ENCODE measurements at places on chromosomes 11 and 22.

GRCh38 chr11:11963842-11964773 is 44.3 kb downstream of the DKK3 start:
- no peak for DNase-seq

DNA sequence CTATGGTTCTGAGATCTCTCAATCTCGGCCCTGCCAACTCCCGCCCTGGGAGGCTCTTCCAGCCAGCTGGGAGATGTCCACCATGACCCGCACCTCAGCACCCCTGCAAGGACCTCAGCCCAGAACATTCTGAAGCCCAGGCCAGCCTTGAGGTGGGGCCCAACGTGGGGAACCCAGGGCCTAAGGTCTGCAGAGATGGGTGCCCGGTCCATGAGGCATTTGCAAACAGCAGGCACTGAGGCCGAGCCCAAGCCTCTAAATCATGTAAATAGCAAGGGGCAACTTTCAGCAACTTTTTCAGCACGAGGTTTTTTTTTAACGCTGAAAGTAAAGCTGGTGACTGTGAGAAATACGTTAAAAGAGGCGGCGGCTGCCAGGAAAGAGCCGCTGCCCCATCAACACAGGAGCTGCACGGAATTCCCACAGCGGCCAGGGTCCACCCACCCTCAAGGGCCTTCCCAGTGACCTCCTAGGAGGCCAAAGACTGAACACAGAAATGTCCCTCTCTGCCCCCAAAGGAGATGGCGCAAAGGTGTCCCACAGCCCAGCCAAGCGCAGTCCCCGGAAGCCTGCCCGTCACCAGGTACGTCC is 46.9 kb downstream of the BRD1 start:
- no peak for DNase-seq

DNA sequence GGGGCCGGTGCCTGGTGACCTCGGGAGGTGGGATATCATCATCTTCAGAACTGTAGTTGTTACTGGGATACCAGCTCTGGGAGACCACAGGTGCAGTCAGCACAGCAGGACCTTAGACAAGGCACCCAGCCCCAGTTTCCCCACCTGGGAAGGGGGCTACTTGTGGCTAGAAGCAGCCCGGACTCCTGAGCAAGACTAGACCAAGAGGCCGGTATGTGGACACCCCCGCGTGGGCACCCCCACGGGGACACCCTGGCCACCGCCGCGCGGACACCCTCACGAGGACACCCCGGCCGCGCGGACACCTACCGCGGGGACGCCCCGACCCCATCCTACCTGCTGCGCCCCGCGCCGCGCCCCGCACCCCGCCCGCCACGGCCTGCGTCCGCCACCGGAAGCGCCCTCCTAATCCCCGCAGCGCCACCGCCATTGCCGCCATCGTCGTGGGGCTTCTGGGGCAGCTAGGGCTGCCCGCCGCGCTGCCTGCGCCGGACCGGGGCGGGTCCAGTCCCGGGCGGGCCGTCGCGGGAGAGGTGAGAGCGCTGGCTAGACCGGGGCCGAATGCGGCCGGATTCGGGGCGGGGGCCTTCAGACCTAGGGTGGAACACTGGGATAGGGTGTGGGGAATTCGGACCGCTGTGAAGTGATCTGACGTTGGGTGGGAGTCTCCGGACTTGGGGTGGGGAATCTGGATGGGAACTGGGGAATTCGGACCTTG is at the start of the genes COMT and TXNRD2:
Gene COMT (plus strand): TSS at position 408 of the 718 bp plus-strand sequence. CDS start 20,755 bp downstream, outside the sequence.
Gene TXNRD2 (minus strand): TSS at position 454 of the 718 bp plus-strand sequence. CDS start 15 bp downstream, at position 439.
- DNase-seq: peak; percentile 71

- no peak for DNase-seq
These were observed 534.9 kb downstream of the MIAT start for GRCh38 chr22:27192135-27192829.

GRCh38 chr11:69231466-69232018 is 62.4 kb upstream of the MYEOV start:
- no peak for DNase-seq

DNA sequence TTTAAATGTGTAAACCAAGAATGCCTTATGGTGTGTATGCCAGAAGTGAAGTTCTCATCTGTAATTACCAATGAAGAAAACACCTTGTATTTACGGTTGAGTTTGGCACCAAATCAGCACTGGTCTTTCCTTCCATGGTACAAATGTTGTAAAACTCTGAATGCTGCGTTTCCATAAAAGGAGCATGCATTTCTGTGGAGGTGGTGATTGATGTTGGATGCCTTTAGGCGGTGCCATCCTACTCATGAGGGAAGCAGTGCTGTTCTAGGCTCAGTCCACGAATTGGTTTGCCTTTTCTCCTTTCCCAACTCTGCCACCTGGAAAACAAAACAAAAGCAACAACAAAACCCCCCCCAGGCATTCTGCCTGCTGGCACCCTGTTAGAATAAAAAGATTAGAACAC is 124.4 kb downstream of the TEAD1 start:
- no peak for DNase-seq

DNA sequence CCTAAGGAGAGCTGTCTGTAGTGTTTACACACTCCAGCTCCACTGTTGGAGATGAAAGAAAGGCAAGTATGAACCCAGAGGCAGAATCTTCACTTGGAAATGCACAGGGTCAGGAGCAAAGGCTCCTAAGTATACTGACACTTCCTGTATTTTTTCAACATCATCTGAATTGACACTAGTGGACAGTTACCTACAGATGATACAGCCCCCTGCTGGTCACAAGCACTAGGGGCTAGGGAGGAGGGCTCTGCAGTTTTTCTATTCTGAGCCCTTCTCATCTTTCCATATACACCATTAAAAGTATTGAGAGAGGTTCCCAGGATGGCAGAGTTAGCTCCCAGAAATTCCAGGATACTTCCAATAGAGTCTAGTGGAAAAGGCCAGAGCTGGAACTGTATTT is 290.3 kb upstream of the API5 start:
- DNase-seq: no peak

DNA sequence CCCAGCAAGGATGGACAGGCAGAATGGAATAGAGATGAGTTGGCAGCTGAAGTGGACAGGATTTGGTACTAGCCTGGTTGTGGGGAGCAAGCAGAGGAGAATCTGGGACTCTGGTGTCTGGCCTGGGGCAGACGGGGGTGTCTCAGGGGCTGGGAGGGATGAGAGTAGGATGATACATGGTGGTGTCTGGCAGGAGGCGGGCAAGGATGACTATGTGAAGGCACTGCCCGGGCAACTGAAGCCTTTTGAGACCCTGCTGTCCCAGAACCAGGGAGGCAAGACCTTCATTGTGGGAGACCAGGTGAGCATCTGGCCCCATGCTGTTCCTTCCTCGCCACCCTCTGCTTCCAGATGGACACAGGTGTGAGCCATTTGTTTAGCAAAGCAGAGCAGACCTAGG is 2.3 kb downstream of the GSTP1 start:
- DNase-seq: no peak

- DNase-seq: no peak
These were observed 10.7 kb upstream of the MAP6 start for GRCh38 chr11:75679566-75679965.

GRCh38 chr11:8164746-8165145 is 4.1 kb downstream of the RIC3 start:
- DNase-seq: no peak

- no peak for DNase-seq
These were observed 69.7 kb downstream of the TP53I11 start for GRCh38 chr11:44880953-44881352.

DNA sequence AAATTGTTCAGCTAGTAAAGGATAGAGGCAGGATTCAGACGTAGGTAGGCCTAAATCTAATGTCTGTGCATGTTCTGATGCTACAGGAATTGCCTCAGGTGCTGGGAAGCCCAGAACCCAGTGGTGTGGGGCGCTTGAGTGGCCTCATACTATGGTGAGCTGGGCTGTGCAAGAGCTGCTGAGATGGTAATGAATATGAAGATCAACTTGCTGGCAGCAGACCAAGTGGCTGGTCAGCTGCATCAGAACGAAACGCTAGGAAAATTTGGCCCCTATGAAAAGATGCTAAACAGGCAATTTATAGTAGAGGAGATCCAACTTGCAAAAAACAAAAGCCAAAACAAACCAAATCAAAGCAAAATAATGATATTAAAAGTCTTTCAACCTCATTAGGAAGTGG is 102.7 kb downstream of the INSC start:
- no peak for DNase-seq

Measured in T-cell (primary cell).